ENCODE measurements at places on chromosomes 16 and 17.

DNA sequence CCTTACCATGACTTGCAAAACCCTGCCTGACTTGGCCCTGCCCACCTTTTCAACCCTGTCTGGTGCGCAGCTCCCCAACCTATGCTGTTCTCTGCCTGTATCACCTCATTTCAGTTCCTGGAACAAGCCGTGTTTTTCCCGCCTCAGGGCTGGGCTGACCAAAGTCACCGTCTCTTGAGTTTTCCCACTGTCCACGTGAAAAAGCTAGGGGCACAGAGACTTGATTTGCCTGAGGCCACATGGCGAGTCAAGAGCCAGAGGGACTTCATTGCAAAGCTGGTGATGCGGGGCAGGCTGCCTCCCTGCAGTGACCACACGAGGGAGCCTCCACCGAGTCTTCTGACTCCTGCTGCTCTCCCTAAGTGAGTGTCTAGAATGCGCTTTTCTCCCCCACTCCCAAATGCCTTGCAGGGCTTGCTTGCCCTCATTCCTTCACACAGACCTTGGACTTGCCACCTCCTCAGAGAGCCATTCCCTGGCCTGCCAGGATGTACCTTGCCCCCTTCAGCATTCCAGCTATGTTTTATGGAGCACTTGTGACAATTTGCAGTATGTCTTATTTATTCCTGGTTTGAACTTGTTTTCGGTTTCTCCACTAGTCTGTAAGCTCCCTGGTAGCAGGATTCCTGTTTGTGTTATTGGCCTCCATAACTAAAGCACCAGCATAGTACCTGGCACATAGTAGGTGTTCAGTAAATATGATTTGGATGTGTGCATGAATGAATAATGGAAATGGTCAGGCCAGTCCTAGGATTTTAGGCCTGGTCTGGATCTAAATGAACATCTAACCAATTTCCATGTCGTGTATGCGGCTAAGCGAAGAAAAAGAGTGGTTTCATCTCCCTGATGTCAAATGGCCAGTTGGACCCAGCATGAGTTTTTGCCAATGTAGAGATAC, 252.3 kb downstream of the SNX29 start:
- DNase-seq = no peak

GRCh38 chr16:5693426-5693825, 595.8 kb upstream of the EEF2KMT start:
- DNase-seq = no peak

DNA sequence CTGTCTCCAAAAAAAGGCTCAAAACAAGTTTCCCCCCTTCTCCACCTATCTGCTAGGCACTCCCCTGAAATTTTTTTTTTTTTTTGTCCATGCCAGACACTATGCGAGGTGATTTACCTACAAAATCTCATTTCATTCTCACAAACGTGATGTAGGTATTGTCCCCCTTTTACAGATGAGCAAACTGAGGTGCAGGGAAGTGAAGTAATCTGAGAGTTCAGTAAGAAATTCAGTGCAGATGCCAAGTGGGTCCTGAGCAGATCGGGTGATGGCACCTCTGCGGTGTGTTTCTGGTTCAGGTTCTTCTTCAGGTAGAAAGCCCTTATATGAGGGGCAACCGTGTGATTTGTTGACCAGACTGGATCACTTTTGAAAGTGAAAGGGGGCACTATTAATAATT, 9.7 kb downstream of the TBKBP1 start:
- DNase-seq = no peak

DNA sequence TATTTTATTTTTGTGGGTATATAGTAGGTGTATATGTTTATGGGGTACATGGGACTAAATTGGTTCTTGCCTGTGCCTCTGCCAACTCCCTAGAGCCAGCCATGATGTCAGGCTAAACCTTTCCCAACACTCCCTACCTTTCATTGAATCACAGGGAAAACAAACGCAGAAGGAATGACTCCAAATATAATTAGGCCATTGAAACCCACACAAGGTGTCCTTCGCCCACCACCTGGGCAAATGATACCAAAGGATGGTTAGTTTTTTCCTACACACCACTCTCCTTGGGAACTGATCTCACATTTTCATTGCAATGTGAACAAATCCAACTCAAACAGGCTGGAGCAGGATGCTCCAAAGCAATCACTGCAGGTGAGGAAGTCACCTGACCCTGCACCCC, 27.5 kb downstream of the WSB1 start:
- no peak for DNase-seq

GRCh38 chr16:65624229-65624628, 502.4 kb upstream of the CDH11 start:
- no peak for DNase-seq

DNA sequence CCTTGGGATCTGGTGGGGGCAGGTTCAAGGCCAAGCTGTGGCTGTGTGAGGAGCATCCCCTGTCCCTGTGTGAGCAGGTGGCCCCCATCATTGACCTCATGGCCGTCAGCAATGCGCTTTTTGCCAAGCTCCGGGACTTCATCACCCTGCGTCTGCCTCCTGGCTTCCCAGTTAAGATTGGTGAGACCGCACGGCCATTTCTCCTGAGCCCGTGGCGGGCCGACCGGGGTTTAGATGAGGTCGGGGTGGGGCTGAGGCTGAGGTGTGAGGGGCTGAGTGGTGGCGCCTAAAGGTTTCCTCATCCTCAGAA, 10.7 kb downstream of the CORO6 start:
- no peak for DNase-seq

GRCh38 chr16:5072334-5073278, 963 bp downstream of the ALG1 start:
- DNase-seq = no peak
